Cortex of kidney (tissue), 1 donor: ENCODE measurements at places on chromosomes 7 and 10.

- no peak for DNase-seq
Measured at GRCh38 chr7:64626083-64626469, 39.9 kb upstream of the ZNF107 start.

- no peak for DNase-seq
Measured at GRCh38 chr7:46957195-46957594, 624.7 kb downstream of the TNS3 start.

- DNase-seq: no peak
Measured at GRCh38 chr10:124288486-124288885, 130.2 kb downstream of the OAT start.

DNA sequence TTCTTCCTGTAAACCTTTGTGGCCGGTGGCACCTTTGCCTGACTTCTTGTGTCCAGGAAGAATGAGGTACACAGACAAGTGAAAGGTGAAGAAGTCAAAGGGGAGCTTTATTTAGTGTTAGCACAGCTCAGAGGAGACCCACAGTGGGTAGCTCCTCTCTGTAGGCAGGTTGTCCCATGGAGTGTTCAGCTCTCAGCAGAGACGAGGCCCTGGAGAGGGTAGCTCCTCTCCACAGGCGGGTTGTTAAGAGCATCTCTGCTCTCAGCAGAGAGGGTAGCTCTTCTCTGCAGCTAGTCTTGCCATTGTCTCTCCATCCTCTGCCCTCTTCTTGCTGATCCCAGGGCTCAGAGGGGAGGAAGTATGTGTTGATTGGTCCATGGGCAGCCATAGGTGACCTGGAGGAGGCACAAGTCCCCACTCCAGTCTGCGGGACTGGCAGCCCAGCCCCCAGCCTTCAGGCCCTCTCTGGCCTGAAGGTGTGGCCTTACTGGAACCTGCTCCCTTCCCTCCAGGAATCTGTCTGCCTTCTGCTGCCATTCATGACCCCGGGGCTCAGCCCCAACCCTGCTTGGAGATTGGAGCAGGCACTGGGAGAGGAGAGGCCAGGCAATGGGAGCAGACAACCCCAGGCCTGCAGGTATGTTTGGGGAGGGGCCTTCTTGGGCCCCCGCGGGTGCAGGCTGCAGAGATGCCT, 24.5 kb downstream of the HHEX start:
- DNase-seq: no peak

DNA sequence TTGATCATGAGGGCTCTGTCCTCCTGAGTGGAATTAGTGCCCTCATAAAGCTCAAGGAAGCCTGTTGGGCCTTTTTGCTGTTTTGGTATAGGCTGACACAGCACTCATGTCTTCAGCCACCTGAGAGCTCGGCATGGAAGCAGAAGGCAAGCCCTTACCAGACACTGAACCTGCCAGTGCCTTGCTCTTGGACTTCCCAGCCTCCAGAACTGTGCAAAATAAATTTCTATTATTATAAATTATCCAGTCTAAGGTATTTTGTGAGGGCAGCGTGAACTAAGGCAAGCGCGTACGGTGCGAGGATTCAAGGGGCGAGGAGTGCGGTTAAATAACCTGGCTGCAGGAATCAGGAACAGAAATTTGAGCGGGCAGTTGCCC, 281.5 kb upstream of the LYZL1 start:
- no peak for DNase-seq

DNA sequence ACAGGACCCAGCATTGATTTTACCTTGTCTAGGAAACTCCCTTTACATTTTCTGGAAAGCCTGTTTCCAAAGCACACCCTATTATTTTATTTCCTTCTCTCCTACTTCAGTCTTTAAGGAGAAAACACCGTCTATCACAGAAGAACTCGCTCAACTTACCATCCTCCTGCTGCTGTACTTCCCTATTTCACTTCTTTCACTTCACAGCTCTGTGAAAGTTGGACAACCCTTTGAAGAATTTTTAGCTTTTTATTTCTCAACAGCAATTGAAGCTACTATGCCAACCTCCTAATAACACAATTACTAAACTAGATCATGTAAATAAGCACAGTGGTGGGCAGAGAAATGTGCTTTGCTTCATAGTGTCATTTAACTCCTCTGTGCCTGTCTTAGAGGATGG, 166.5 kb downstream of the TFEC start:
- no peak for DNase-seq

- DNase-seq: no peak
Measured at GRCh38 chr10:74178042-74178791, 27.2 kb downstream of the ADK start.

DNA sequence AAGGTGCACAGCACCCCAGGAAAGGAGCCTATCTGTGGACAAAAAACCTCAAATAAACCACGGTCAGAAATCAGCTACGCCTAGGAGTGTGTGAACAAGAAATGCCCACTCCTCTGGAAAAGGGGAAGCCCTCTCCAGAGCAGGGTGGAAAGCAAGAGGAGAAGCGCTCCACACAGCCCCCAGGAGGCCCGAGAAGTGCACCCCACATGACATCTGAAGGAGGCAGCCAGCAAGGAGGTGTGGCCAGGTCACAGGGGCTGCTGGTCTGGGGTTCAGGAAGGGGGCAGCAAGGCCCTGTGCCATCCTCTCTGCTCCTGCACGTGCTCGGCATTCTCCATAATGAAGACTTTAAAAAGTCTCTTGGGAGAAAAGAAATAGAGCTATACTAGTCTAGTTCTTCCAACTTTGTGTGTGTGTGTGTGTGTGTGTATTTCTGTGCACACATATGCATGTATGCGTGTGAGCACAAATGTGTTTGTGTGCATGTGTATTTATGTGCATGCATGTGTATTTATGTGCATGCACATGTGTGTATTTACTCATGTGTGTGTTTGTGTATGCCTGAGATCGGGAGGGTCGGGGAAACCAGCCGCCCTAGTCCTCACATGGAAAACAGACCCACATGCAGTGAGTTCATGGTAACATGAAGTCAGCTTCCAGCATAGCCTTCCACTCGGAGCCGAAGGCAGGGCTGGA, 76.5 kb downstream of the TNS3 start:
- DNase-seq: no peak

- DNase-seq: no peak
Measured at GRCh38 chr10:99537989-99538917, 5.5 kb downstream of the NKX2-3 start.

DNA sequence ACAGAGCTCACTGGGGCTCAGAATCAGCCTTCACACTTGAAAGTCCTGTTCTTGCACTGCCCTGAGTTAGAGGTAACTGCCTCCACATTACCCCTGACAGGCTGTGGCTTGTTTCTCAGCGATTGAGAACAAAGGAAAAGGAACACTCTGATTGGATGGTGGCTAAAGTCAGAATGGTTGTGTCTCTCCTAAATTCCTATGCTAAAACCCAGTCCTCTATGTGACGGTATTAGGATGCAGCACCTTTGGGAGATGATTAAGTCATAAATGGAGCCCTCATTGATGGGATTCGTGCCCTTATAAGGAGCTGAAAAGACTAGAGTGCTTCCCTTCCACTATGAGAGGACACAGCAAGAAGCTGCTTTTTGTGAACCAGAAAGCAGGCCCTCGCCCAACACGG, 38.9 kb upstream of the DGKI start:
- no peak for DNase-seq

GRCh38 chr7:26307226-26307625, 15.6 kb downstream of the SNX10 start:
- DNase-seq: no peak

- no peak for DNase-seq
Measured at GRCh38 chr7:26398756-26399509, 107.3 kb downstream of the SNX10 start.

GRCh38 chr7:82443036-82443546, 486 bp downstream of the CACNA2D1 start:
- DNase-seq: no peak

- no peak for DNase-seq
Measured at GRCh38 chr7:5445981-5446594, 22.5 kb upstream of the TNRC18 start.

DNA sequence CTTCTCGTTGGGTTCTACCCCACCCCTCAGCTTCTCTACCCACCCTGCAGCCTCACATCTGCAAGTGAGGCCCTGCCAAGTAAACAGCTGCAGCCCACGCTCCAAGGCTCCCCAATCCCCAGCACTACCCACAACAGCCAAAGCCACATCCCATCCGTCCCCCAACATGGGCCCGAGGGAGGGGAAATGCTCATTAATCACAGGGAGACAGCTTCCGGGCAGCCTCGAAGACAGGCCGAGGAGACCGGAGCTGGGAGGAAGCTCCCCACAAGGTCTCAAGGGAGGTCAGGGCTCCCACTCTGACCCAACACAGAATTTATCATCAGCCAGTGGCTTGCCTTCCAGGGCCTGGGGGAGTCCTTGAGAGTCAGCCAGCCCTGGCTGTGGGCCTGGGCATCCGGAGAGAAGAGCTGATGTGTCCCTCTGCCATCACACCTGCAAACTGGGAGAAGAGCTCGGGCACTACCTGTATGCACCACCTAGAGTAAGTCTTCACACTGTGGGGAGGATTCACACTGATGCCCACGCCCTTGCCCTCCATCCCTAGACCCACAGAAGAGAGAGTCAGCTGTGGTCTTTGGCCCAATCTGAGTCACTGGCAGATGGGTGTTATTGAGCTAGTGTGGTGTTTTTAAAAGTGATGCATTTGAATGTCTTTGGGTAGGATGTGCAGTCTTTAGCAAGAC, 115.5 kb upstream of the ZMIZ1 start:
- no peak for DNase-seq

DNA sequence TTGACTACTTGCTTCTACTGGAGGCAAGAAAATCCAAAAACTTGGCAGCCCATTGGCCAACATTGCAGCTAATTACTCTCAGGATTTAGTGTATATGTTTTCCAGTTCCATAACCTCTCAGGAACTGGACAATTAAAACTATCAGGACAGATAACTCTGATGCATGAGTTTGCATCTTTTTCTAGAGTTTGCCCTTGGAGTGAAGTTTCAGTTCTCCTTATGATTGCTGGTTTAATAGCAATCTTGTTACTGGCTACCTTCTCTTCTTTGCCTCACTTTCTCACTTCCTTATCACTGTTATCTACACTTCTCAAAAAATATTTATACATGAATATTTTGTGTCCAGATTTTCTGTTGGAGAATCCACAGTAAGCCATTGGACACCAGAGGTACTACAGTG, 735.9 kb downstream of the PCDH15 start:
- no peak for DNase-seq

DNA sequence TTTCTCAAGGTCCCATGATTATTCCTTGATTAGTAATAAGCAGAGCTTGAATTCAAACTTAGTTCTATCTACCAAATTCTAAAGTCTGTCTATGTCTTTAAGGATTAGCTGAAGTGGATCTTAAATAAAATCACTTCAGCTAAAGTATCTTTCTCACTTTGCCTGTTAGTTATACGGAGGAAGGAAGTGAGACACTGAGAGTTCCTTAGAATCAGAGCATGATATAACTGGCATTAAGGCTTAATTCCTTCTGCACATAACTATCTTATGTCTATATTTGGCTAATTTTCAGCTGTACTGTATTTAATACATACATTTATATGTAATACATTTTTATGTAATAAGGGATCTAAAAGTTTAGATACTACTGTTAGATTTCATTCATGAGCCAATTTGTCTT, 491.1 kb upstream of the GHITM start:
- no peak for DNase-seq

DNA sequence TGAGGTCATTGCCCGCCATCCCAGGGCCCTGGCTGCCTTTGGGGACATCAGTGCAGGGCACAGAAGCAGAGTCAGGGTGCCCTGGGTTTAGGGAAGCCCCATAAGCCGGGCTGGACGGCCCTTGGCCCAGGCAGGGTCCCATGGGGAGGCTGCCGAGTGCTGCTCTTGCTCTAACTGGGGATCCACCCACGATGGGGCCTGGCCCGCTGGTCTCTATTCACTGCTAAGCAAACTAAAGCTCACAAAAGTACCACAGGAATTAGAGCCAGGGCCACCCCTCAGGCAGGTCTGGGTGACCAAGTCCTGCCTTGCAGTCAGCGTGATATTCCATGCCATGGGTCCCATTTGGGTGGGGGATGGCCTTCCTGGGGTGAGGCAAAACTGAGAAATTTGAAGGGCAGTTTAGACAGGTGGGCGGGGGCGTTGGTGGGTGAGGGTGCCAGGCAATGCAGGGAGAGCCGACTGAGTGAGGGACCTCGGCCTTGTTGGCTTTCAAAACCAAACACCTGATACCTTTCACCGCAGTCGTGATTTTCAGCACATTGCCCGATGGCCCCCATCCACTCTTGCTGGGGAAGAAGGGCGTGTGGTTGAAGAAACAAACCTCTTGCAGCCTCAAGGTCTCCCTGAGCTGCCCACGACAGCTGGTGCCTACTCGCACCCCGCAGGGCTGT, 92.8 kb upstream of the PPIF start:
- no peak for DNase-seq

DNA sequence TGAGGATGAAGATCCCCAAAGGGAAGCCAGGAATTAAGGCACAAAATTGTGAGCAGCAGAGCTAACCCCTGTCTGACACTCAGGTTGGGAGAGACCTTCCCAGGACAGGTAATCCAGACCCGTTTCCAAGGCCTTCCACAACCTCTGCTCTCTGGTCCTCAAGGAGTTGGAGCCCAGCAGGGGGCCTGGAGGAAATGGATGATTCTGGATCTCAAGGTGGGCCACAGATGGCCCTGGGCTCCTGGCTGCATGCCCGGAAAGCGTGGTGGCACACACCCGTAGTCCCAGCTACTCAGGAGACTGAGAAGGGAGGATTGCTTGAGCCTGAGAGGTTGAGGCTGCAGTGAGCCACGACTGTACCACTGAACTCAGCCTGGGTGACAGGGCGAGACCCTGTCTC, 42.3 kb downstream of the DPYSL4 start:
- no peak for DNase-seq

GRCh38 chr10:133442967-133443924, 10.5 kb upstream of the SCART1 start:
- no peak for DNase-seq

GRCh38 chr7:105791926-105792325, 84.5 kb downstream of the ATXN7L1 start:
- no peak for DNase-seq

DNA sequence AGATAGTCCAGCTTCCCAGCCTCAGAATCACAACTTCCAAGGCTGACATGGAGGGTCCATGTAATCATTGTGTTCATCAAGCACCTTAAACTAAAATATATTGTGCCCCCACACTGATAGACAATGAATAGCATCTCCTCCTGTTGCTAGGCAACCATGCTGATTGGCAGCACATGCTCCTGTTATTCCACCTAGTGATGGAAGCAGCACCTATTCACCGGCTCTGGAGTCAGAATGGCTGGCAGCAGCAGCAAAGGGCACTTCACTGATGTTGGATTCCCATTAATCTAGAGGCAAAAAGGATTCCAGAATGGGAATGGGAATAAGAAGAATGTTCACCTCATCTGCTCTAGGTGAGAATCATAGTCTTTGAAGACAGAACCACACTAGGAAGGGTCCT, 55.0 kb downstream of the RELN start:
- no peak for DNase-seq

- DNase-seq: no peak
Measured at GRCh38 chr10:73581918-73582317, 9.2 kb downstream of the USP54 start.

- no peak for DNase-seq
Measured at GRCh38 chr10:80538481-80539185, 931 bp downstream of the SH2D4B start.
